Esophagus mucosa (tissue), 1 donor: ENCODE measurements at places on chromosomes 11 and 22. TPM values are rescaled to one million over a fixed set of nuclear protein-coding genes. Genes with fewer than 3 reads are reported as not detected.

PGA5 gene
- not detected for total RNA-seq

POU2AF2 gene
- not detected for total RNA-seq

CSKMT gene
- 20.2 TPM for total RNA-seq

MIAT gene
- 1.1 TPM for total RNA-seq

CCDC15 gene
- total RNA-seq, result 2.4 TPM

ANKK1 gene
- 0.72 TPM for total RNA-seq

ANO9 gene
- total RNA-seq, result 12.8 TPM
